ENCODE measurements at places on chromosomes 7 and 10.

DNA sequence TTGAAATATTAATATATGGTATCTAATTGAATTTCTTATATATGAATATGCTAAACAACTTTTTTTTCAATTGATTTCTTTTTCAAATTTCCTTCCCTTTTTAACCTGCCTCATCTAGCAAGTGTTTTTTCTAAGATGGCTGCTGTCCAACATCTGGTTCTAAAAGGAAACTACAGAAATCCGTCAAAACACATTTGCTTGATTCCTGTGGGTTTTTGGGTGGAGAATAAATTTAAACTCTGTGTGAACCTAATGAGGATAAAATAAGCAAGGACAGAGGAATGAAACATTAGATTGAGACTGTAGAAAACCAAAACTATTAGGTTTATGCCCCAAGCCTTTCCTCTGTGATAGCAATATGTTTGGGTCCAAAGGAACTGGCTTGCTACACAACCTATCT, 75.5 kb upstream of the STARD3NL start:
- DNase-seq = no peak

DNA sequence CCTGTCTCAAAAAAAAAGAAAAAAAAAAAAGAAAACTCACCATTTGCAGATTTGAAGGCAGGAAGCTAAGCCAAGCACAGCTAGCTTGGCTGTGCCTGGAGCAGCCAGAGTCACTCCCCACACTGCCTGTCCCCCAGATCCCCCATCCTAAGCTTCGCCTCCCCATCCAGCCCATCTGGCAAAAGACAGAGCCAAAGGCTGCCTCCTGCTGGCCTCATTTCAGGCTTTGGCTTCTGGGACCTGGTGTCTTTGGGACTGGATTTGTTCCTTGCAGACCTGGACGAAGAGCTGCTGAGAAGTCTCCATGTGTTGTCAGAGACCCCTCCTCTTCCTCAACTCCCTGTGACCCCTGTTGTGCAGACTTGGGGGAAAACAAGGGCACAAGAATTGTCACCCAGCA, 8.1 kb downstream of the ASL start:
- no peak for DNase-seq

DNA sequence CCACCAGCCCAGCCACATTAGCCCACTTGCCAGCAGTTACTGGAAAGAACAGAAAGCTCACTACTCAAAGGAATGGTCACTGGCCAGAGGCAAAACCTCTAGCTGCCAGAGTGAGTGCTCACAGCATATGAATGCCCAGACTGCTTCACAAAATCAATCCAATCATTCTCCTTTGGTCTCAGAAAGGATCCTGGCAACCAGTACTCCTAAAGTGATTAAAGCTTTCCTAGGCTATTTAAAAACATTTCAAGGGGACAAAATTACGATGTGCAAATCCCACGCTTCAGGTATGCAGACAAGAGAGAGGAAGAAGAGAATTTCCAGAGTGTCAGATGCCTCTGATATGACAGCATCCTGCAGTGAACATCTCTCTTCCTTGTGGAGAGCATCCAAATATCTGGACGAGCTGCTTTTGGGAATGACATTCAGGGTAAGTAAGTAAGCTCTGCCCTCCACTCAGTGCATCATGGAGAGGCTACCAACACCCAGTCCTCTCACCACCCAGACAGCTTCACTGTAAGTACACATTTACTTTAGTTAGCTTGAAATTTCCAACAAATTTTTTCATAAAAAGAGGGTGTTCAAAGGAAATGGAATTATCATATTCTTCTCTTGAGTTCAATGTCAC, 25.1 kb downstream of the ICA1 start:
- DNase-seq = no peak

DNA sequence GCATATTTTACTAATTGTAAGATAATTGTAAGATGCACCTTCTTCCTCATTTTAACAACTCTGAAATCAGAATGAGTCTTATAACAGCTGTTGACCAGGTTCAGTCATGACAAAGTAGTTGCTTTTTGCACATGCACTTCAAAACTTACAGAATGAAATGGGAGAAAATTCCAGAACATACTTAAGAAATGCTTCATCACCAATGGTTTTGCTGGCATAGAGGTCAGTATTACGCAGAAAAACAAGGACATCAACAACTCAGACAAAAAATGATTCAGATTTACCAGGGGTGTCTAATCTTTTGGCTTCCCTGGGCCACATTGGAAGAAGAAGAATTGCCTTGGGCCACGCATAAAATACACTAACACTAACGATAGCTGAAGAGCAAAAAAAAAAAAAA, 13.3 kb downstream of the COL28A1 start:
- DNase-seq = no peak

DNA sequence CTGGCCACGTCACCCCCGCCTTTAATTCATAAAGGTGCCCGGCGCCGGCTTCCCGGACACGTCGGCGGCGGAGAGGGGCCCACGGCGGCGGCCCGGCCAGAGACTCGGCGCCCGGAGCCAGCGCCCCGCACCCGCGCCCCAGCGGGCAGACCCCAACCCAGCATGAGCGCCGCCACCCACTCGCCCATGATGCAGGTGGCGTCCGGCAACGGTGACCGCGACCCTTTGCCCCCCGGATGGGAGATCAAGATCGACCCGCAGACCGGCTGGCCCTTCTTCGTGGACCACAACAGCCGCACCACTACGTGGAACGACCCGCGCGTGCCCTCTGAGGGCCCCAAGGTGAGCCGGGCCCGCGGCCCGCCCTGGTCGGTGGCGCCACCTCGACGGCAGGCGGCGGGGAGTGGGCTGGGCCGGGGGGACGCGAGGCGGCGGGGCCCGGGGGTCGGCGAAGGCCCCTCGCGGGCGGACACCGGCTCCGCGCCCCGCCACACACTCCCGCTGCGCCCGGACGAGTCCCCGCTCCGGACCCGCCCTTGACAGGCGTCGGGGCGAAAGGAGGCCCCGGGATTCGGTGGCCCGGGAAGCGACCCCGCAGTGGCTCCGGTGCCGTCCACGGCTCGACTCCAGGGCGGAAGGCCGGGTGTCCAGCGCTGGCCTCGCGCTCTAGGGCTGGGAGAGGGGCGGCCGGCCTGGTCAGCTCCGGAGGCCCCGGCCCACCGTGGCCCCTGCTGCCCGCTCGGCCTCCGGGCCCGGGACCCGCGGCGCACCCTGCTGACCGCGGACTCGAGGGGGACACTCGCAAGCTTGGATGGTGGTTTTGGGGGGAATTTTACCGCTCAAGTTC, 557 bp downstream of the BAG3 start:
- DNase-seq = no peak

- no peak for DNase-seq
These were observed 5.7 kb downstream of the FAM53B start for GRCh38 chr10:124738441-124738840.
